ENCODE measurements at places on chromosomes 1 and 21. TPM values are rescaled to one million over a fixed set of nuclear protein-coding genes. Genes with fewer than 3 reads are reported as not detected.
A peak's percentile ranks its signal among the peaks of the same experiment; 100 is the strongest.

GRCh38 chr21:46084709-46085108 lies 13.2 kb upstream of the COL6A2 start:
- peak; percentile 76 for DNase-seq

DNA sequence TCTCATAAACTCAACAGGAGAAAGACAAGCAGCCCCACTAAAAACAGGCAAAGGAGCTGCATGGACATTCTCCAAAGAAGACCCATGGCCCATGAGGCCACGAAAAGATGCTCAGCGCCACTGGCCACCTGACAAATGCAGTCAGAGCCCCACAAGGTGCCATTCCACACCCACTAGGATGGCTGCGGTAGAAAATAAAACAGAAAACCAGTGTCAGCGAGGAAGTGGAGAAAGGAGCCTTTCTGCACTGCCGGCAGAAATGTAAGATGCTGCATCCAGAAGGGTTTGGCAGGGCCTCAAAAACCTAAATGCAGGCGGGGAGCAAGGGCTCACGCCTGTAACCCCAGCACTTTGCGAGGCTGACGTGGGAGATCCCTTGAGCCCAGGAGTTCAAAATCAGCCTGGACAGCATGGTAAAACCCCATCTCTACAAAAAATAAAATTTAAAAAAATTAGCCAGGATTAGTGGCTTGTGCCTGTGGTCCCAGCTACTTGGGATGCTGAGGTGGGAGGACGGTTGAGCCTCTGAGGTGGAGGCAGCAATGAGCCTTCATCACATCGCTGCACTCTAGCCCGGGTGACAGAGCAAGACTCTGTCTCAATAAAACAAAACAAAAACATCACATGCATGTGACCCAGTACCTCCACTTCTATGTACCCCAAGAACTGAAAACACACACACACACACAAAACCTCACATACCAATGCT lies 4.2 kb downstream of the WNT9A start:
- DNase-seq = no peak

DNA sequence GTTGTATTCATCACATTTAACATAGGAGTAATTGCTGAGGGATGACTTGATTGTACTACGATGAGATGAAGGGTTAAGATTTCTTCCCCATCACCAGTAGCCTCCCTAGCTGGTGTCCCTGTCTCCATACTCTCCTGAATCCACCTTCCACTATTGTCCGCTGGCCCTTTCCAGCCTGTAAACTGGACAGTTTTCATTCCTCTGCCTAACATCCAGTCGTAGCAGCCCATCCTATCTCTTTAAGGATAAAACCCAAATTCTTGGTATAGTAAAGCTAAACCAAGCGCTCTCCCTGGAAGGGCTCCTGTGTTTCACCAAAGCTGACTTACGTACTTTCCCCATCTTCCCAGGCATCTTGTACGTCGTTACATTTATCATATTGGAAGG lies 670 bp downstream of the COX20 start:
- no peak for DNase-seq

DNA sequence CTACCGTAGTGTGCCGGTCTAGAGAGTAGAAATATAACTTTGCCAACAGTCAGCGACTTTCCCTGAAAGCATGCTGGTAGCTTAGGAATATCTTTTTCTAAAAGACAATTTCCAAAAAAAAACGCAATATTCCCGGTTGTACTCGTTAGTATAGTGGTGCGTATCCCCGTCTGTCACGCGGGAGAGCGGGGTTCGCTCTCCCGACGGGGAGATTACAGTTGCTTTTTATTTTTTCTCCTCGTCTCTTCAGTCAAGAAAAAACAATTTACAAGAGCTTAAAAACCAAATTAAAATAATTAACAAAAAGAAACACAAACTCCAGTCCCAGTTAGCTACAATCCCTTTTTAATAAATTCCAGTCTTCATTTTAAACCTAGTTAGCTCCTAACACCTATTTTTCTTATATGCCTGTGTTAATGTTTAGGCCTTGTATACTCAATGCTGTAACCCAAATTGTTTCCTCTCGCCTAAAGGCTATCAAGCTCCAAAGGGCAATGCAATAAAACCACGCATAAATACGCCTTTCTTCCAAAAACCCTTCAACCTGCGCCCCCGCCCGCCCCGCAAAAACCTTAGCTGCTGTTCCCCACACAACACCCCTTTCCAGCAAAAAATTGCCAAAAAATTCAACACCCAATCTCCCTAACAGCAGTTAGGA lies 7.8 kb downstream of the HSPA6 start:
- DNase-seq = no peak

DNA sequence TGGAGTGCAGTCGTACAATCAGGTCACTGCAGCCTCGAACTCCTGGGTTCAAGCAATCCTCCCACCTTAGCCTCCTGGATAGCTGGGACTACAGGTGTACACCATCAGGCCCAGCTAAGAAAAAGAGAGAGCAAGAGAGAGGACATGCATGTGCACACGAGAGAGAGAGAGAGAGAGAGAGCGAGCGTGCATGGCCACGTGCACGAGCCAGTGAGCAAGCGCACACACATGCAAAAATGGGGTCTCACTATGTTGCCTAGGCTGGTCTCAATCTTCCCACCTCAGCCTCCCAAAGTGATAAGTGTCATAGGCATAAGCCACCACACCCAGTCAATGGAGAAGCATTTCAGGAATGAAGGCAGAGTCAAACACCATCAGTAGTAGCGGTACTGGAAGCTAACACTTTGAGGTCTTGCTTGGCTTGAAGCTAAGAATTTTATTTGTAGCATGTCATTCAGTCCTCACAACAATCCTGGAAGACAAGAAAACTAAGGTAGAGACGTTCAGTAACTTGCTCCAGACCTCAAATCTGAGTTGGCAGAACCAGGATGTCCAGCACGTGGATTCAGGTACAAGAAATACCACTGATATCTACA lies 14.5 kb downstream of the GNB1 start:
- DNase-seq = no peak

- DNase-seq = no peak
These were observed 16.0 kb downstream of the ELK4 start for GRCh38 chr1:205615789-205616188.

GRCh38 chr1:43135857-43136781 lies 36.0 kb downstream of the EBNA1BP2 start:
- no peak for DNase-seq

DNA sequence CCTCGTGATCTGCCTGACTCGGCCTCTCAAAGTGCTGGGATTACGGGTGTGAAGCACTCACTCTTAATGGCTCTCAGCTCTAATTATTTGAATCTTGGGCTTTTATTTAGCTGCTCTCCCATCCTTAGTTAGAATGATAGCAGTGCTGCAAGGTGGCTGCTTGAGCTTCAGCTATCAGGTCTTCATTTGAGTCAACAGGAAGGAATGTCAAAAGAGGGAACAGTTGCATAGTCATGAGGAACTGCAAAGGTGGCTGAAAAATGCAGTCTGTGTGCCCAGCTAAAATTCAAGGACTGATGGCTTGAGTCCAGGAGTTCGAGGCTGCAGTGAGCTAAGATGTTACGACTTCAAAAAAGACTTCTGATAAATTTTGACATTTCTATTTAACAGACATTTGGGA lies 55.6 kb downstream of the UCK2 start:
- no peak for DNase-seq

- DNase-seq = no peak
These were observed 95.9 kb downstream of the PTPRU start for GRCh38 chr1:29332204-29332603.

DNA sequence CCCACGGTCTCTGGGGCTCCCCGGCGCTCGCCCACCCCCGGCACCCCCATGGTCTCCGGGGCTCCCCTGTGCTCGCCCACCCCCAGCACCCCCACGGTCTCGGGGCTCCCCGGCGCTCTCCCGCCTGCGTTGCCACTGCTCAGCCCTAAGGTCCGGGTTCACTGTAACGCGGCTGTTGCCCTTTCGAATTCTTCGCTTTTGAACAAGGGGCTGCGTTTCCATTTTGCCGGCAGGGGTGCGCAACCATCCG lies 5.2 kb upstream of the FTCD start:
- DNase-seq = no peak

- no peak for DNase-seq
These were observed 1748.4 kb downstream of the MRPL39 start for GRCh38 chr21:23858878-23859277.

DNA sequence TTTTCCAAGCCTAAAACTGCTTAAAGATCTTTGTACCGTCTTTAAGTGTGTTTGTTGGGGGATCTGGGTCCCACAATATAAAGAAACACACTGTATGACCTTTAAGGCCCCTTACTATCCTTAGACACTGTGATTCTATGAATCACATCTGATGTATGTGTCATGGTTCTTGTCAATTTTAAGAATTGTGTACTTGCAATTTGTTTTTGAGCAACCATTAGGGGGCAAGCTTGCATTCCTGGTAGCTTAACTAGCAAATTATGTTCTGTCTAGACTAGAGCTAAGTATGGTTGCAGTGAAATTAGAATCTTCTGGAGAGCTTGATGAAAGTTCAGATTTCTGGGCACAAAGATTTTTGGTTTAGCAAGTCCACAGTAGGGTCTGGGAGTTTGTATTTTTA lies 219.5 kb downstream of the TPR start:
- no peak for DNase-seq

DNA sequence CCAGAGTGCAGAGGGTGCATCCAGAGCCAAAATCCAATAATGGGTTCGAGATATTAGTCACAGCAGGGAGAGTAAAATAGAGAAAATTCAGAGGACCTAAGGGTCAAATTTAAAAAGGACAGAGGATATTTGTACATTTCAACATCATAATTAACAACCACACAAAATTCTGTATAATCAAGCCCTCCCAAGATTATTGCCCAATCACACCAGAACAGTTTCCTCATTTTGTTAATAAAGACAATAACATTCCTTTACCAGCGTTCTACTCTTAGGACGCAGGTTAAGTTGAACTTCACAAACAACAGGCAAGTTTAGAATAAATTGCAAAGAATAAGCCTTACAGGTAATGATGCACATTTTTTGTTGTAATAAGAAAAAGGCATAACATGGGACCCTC lies 462.8 kb downstream of the PTPRC start:
- DNase-seq = no peak

DNA sequence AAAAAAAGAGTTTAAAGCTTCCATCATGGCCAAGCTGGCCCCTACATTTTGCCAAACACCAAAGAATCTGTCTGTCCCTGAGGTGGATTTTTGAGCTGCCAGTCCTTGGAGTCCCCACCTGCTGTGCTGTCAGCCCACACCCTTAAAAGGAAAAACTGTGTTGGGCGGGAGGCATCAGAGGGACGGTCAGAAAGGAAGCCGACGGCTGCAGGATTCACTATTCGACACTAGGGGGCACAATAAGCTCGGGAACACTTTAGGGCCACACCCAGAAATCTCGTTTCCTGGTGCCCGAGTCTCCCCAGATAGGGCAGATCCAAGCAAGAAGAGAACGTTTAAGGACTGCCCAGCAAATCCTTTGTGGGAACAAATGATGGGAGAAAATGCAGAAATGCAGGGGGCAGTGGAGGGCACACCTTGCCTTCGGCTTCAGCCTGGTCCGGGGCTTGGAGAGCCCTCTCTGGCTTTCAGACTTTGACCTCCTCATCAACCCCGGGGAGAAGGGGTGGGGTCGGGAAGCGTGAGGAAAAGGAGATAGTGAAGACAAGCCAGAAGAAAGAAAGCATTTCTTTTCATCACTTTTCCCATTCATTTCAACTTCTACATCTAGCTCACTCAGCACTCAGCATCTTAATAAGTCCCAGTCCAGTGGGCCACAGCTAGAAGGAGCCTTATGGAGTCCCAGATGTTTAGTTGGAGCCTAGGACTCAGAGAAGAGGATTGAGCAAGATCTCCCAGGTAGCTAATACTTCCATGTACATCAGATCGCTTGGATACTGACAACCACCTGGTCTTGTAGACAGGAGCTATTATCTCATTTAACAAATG lies 5.0 kb upstream of the CTTNBP2NL start:
- peak; percentile 92 for DNase-seq

GRCh38 chr1:54652168-54652567 lies 10.6 kb downstream of the MROH7 start:
- DNase-seq = no peak

Gene F5
- total RNA-seq = 2.5 TPM

Gene FAM3B
- total RNA-seq = 4.2 TPM

Gene LAPTM5
- 624 TPM for total RNA-seq

Gene EVI5
- total RNA-seq = 40.5 TPM

Measured in upper lobe of left lung (tissue), 6 donors.